Tibial artery (tissue), 4 donors: ENCODE measurements at places on chromosomes 2 and 18.

DNA sequence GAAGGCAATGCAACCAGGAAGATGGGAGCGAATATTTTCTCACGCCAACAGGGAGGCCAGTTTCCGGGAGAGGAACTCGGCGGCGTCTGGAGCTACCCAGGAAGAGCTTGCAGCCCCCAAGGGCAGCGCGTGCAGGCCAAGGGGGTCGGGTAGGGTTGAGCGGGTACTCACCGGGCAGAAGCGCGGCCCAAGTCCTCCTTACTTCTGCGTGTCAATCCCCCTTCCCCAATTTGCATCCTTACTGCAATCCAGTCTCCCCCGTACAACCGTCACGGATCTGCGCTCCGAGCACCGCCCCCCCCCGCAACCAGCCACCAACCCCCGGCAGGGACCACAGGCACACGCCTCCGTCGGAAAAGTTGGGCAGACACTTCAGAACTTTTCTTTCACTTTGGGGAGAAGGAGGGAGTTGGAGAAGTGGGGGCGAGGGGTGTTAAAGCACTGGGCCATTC lies 1.3 kb downstream of the ATP8B1 start:
- no peak for DNase-seq
- peaks cover 42% of the 10 kb centered on the region for H3K4me1 ChIP-seq
- H3K27me3 ChIP-seq, result no peaks in the 10 kb centered on the region
- peak overlapping the region; percentile 97 for H3K4me3 ChIP-seq
- H3K36me3 ChIP-seq, result no peaks in the 10 kb centered on the region
- peak overlapping the region; percentile 95 for H3K27ac ChIP-seq

- no peak overlapping the region for H3K4me3 ChIP-seq
- no peak for DNase-seq
- no peak overlapping the region for H3K27ac ChIP-seq
- H3K4me1 ChIP-seq, result peaks cover 7% of the 10 kb centered on the region
- H3K36me3 ChIP-seq, result no peaks in the 10 kb centered on the region
Measured at GRCh38 chr2:238453842-238454241, 27.1 kb downstream of the ASB1 start.

GRCh38 chr2:237888389-237888788 lies 29.0 kb downstream of the RAMP1 start:
- H3K4me3 ChIP-seq, result no peak overlapping the region
- no peaks in the 10 kb centered on the region for H3K27me3 ChIP-seq
- peaks cover 44% of the 10 kb centered on the region for H3K4me1 ChIP-seq
- no peaks in the 10 kb centered on the region for H3K36me3 ChIP-seq
- DNase-seq, result no peak

DNA sequence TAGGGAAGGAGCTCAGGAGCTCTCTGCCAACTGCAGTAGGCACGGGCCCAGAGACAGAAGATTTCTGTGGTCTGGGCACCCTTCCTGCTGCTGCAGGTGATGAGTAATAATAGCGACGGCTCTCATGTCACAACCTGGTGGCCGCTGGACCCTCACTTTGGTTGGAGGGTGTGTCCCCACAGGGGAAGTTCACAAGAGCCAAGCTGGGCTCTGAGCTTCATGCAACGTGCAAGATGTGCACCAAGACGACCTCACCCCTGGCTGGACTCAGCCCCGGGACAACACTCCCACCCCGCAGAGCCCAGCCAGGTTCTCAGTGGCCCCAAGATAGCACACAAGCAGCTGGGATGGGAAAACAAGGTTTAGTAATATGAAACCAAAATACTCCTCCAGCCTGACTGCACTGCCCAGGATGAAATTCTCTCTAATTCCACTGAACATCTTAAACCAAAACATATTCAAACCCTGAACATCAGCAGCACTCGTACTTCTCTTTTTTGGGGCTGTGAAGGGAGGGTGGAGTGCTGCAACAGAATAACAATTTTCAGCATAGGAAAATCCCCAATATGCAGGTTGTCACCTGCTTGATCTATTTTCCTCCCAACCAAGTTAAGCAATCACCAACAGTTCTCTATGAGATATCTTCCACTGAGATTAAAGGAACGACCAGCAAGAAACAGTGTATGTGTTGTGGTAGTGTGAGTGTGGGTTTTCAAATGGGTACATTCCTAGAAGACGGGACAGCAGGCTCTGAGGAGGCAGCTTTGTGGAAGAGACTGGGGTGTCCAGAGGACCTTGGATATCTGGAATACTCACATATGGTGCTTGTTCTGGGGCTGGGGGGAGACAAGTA lies 26.5 kb downstream of the BCL2 start:
- H3K4me1 ChIP-seq, result no peaks in the 10 kb centered on the region
- H3K36me3 ChIP-seq, result no peaks in the 10 kb centered on the region
- H3K27ac ChIP-seq, result peak overlapping the region; percentile 17
- no peak for DNase-seq
- no peak overlapping the region for H3K4me3 ChIP-seq
- H3K27me3 ChIP-seq, result no peaks in the 10 kb centered on the region

- no peak overlapping the region for H3K4me3 ChIP-seq
- H3K4me1 ChIP-seq, result no peaks in the 10 kb centered on the region
- DNase-seq, result no peak
- no peak overlapping the region for H3K27ac ChIP-seq
- no peaks in the 10 kb centered on the region for H3K27me3 ChIP-seq
- no peaks in the 10 kb centered on the region for H3K36me3 ChIP-seq
Measured at GRCh38 chr2:129369437-129369836, 610.0 kb upstream of the RAB6C start.
